ENCODE measurements at places on chromosomes 16 and 17.

- DNase-seq, result no peak
Measured at GRCh38 chr16:66651965-66652364, 44.6 kb downstream of the CMTM4 start.

- no peak for DNase-seq
Measured at GRCh38 chr17:69704935-69705334, 290.4 kb downstream of the MAP2K6 start.

- DNase-seq, result no peak
Measured at GRCh38 chr16:68356249-68356918, 45.6 kb downstream of the PRMT7 start.

- DNase-seq, result no peak
Measured at GRCh38 chr17:27366437-27366836, 72.5 kb downstream of the WSB1 start.

DNA sequence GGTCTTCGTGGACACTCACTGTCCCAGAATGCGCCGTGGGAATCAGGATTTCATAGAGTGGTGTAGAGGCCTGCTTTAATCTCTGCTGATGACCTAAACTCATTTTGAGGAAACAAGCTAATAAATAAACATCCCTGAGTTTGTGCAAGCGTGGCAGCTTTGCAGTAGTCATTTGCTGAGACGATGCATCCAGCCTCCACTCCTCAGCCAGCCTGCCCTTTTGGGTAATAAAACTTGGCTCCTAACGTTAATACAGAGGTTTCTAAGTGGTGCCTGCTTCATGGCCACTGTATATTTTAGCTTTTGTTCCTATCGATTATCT lies 1.3 kb downstream of the DGKE start:
- no peak for DNase-seq

DNA sequence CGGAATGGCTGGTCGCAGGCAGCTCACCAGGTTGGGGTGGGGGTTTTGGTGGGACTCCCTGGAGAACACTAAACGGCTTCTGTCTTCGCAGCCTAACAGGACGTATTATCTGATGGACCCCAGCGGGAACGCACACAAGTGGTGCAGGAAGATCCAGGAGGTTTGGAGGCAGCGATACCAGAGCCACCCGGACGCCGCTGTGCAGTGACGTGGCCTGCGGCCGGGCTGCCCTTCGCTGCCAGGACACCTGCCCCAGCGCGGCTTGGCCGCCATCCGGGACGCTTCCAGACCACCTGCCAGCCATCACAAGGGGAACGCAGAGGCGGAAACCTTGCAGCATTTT lies 59.7 kb downstream of the PDPK1 start:
- DNase-seq, result no peak

GRCh38 chr16:8402981-8403843 lies 187.1 kb downstream of the TMEM114 start:
- no peak for DNase-seq

DNA sequence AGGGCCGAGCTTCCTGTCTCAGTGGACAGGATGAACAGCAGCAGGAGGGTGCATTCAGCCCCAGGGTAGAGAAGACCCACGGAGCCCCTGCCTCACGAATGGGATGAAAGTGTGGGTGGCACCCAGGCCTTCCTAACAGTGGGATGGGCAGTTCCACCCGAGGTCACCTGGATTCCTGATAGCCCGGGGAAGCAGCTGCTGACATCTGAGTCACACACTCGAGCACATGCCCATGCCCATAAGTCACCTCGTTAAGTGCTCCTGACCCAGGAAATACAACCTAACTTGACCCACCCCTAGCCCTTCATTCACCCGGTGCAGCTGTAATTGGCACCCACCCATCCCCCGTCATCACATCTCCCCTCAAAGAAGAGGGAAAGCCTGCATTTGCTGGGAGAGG lies 85.3 kb upstream of the FOXF1 start:
- DNase-seq, result no peak

DNA sequence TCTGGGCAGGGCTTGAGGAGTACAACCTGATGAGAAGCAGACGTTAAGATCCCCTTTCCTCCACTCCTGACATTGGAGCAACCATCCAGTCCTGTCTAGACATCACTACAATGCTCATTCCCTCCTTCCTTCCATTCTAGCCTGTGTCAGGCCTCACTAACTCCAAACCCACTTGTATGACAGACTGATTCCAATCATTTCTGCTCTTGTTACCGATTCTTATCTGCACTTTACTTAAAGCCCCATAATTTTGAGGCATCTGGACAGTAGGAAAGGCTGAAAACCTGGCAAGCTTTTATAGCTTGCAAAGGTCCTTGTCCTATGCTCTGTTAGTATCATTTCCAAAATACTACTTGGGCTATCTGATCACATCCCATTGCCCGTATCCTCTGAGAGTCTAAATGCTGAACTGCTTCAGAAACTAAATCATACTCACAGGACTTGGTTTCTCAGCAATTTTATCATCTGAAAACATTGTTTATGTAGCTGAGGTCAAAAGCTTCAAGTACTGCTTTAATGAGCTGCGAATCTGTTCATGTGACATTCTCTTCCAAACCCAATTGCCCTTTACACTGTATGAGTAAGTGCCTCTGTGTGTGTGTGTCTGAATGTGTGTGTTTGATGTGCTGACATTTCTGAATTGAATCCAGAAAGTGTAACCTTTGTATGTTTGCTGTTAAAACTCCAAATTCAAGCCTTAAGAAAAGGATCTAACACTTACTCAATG lies 57.2 kb upstream of the CACNG3 start:
- no peak for DNase-seq

DNA sequence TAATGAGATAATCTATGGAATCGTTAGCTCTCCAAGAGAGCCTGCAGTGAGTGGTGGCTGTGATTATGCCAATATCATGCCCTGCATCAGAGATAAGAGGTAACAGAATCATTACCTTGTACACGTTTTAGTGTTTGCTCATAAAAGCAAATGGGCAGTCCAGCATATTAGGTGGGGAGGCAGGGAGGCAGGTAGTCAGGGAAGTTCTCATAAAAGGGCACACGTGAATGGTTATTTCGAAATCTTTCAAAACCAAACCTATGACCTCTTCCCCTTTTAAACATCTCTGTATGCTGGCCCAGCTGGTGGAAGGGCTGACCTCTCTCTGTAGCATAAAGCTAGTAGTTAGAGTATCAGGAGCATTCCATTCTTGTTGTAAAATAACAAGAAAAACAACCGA lies 51.7 kb downstream of the VAT1L start:
- no peak for DNase-seq

GRCh38 chr16:86635176-86635876 lies 57.0 kb downstream of the FOXL1 start:
- no peak for DNase-seq

DNA sequence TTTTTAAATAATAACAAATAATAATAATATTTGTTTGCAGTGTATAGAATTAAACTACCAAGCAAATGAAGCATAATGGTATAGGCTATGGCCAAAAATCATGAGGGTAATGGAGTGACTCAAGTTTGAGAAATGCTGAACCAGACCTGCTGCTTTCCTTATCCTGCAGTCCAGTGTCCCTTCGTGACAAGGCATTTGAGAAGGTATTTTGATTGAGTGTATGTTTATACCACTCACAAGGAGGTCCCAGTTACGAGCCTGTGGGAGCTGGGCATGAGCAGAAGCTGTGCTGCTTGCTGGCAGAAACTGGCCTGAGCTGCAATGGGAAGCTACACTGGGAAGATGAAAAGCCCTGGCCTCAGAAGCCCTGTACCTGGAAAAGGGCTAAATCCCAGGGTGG lies 50.3 kb downstream of the GNAO1 start:
- DNase-seq, result no peak

DNA sequence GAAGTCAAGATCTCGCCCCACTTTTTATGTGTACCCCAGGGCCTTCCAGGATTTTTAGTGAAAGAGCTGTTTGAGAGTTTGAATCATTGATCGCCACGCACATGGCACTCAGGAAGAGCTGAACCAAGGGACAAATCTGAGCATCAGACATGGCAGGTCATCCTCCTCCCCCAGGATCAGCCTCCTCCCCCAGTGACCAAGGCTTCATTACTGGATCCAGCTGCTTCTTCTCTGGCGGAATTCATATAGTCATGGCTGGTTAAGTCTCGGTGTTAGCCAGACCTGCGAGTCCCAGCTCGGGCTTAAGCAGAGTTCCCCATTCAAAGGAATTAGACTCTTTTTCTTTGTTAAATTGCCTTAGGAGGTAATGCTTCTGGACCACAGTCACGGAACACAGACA lies 32.5 kb downstream of the CDRT4 start:
- DNase-seq, result no peak

DNA sequence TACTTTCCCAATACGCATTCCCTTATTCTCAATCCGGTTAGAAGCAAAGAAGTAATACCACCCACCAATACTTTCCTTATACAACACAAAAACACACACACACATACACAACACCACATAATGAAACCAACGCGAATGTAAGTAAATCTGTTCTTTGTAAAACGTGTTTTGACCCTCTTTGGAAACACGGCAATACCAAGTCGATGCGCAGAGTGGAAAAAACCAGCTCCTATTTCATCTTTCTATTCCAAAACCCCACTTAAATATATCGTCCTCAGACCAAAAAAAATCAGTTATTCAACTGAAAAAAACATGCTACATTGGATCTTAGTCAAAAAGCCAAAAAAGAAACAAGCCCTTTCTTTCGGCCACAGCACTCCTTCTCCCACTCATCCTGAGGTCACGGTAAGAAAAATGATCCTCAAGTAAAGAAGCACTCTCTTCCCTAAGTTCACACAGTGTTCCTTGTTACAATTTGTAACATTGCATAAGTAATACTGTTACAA lies 31.0 kb upstream of the ARL4D start:
- DNase-seq, result peak; percentile 18

GRCh38 chr17:66207936-66208335 lies 16.0 kb upstream of the CEP112 start:
- DNase-seq, result no peak

GRCh38 chr16:12323007-12323758 lies 346.6 kb downstream of the SNX29 start:
- DNase-seq, result no peak

DNA sequence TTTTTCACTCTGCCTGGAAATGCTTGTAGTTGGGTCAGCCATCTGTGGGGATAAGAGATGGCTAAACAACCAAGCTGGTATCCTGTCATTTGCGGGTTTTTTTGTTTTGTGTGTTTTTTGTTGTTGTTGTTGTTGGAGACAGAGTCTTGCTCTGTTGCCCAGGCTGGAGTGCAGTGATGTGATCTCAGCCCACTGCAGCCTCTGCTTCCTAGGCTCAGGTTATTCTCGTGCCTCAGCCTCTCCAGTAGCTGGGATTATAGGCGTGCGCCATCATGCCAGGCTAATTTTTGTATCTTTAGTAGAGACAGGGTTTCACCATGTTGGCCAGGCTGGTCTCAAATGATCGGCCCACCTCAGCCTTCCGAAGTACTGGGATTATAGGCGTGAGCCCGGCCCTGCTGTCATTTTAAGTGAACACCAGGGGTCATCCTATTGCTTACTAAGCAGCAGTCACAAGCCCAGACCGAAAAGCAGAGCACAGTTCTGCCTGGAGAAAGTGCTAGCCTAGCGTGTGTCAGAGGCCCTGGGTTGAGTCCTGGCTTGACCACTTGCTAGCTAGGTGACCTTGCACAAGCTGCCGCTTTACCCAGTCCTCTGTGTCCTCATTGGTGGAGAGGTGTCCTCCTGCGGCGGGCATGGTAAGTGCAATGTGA lies 4.6 kb downstream of the SMCR8 start:
- DNase-seq, result peak; percentile 51

- DNase-seq, result no peak
Measured at GRCh38 chr16:30185683-30186421, 2.5 kb downstream of the CORO1A start.

DNA sequence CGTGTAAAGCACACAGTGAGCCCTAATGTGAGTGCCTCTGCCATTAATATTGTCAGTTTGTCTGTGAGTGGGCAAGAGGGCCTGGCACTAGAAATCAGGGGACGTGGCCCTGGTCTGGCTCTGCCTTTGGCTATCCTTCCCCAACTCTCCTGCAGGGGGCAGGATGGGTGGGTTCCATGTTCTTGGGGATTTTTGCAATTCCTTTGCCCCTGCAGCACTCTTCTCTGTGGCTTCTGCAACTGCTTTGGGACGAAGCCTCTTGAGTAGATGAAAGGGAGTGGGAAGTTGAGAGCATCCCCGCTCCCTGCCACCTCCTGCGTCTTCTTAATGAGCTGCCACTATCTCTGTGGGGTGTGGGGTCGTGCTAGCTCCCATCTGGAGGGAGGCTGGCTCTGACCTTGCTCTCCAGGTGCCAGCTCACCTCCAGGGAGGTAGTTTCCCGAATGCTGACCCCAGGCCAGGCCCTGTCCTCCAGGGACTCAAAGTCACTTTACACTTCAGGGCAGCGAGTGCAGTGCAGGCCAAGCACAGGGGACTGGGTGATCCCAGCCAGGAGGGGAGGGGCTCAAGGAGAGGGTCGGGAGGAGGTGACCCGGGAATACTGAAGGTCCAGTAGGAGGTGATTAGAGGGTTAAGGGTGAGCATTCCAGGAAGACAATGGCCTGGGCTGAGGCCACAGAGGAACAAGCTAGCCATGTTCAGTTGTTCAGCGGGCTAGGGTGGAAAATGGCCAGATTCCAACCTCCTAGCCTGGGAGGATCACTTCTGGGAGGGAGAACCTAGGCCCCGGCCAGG lies 121.0 kb upstream of the NLRP1 start:
- DNase-seq, result peak; percentile 59

DNA sequence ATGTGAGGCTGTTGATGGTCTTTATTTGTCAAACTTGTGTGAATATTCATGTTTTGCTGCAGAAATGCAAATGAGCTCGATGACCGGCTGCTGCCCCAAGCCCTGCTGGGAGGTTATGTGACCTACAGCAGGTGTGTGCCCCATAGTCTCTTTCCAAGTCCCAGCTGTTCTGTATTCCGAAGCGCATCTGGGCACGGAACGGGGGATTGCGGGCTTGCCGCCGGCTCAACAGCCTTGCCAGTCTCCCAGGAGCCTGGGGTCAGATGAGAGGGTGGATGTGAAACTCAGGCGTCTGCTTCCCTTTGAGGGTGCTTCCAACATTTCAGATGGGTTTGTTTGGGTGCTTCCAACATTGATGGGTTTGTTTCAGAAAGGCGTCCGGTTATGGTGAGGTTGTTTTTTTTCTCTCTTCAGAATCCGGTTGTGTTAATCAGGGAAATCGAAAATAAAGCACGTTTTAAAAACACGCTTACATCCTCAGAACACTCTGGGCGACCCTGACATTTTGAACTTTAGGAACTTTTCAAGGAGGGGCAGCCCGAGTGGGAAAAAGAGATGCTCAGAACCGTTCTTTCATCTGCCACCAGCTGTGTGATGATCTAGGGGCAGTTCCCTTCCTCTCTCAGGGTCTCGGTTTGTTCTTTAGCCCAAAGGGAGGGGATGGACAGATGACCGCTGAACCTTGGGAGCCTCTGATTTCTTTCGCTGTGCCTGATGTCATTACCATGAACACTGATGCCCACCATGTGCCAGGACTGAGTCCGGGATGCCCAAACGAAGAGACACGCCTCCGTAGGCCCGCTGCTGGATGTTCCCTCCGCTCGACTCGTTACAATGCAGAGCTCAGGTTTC lies 47.8 kb upstream of the AMZ2 start:
- DNase-seq, result no peak

- no peak for DNase-seq
Measured at GRCh38 chr16:11681556-11681955, 13.3 kb downstream of the SNN start.

DNA sequence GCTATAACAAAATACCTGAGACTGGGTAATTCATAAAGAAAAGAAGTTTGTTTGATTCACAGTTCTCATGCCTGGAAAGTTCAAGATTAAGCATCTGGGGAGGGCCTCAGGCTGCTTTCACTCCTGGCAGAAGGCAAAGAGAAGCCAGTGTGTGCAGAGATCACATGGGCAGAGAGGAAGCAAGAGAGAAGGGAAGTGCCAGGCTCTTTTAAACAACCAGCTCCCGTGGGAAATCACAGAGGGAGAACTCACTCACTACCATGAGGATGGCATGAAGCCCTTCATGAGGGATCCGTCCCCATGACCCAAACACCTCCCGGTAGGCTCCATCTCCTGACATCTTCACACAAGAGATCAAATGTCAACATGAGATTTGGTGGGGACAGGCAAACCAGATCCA lies 501.6 kb downstream of the MAF start:
- DNase-seq, result no peak
